ENCODE measurements at places on chromosomes 7 and 10. TPM values are rescaled to one million over a fixed set of nuclear protein-coding genes. Genes with fewer than 3 reads are reported as not detected.

The ADK gene
- 35.0 TPM for total RNA-seq

The CYP26C1 gene
- total RNA-seq: 0.47 TPM

The PAX4 gene
- total RNA-seq: not detected

The FOXP2 gene
- total RNA-seq: under 0.01 TPM

The AKR1C1 gene
- total RNA-seq: 3.2 TPM

The MMRN2 gene
- 430 TPM for total RNA-seq

The WBP1L gene
- total RNA-seq: 39.2 TPM

The PRSS1 gene
- total RNA-seq: not detected

The DNAJB9 gene
- total RNA-seq: 24.9 TPM

The CPA1 gene
- total RNA-seq: not detected

The CPN1 gene
- total RNA-seq: not detected

The COL1A2 gene
- total RNA-seq: 1,191 TPM

The SPDYE2 gene
- total RNA-seq: not detected

The GIMAP1 gene
- 14.3 TPM for total RNA-seq

The EDRF1 gene
- 16.2 TPM for total RNA-seq

The TDRD1 gene
- total RNA-seq: not detected

The CCDC146 gene
- 1.4 TPM for total RNA-seq

The SLC29A4 gene
- total RNA-seq: 2.3 TPM

The PLXNA4 gene
- 18.4 TPM for total RNA-seq

The CCDC3 gene
- total RNA-seq: 2.2 TPM

The TMEM225B gene
- 0.19 TPM for total RNA-seq

The KCND2 gene
- not detected for total RNA-seq

The CSTF2T gene
- total RNA-seq: 20.8 TPM

The KLF14 gene
- total RNA-seq: not detected

The MLXIPL gene
- not detected for total RNA-seq

The STEAP4 gene
- not detected for total RNA-seq

The CCDC172 gene
- total RNA-seq: not detected

The MUC12 gene
- not detected for total RNA-seq

The ASAH2B gene
- total RNA-seq: 1.6 TPM

The AKR1E2 gene
- total RNA-seq: 7.1 TPM

The FFAR4 gene
- total RNA-seq: not detected

The BICC1 gene
- 0.45 TPM for total RNA-seq

The FAM180A gene
- total RNA-seq: not detected

The CUBN gene
- total RNA-seq: 1.4 TPM

The ELFN1 gene
- 1.2 TPM for total RNA-seq

The OR6B1 gene
- not detected for total RNA-seq

The SFMBT2 gene
- total RNA-seq: 0.19 TPM

The LIPM gene
- not detected for total RNA-seq

The SYNPO2L gene
- not detected for total RNA-seq

The ACTL6B gene
- not detected for total RNA-seq

The ARHGEF5 gene
- 0.45 TPM for total RNA-seq

The EPHA1 gene
- not detected for total RNA-seq

The CCDC6 gene
- 19.0 TPM for total RNA-seq

The UBN2 gene
- total RNA-seq: 5.0 TPM

The ZNF786 gene
- total RNA-seq: 6.8 TPM

The MMP21 gene
- total RNA-seq: under 0.01 TPM

The NEUROG3 gene
- not detected for total RNA-seq

The TMEM139 gene
- not detected for total RNA-seq

The CFTR gene
- not detected for total RNA-seq

The CALCR gene
- total RNA-seq: not detected

The OPN4 gene
- not detected for total RNA-seq

The HSPA14 gene
- 10.2 TPM for total RNA-seq
